GM06990 (cell line): ENCODE measurements at places on chromosomes 3 and 15.

DNA sequence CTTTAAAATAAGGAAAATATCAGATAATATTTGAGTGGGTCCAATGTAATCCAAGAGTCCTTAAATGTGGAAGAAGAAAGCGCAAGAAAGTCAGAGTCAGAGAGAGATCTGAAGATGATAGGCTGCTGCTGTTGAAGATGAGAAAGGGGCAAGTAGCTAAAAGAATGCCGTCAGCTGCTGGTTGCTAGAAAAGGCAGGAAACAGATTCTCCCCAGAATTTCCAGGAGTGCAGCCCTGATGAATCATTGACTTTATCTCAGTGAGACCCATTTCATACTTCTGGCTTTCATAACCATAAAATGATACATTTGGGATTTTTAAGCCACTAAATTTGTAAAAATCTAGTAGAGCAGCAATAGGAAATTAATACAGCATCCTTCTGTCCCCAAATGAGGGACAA lies 7.5 kb upstream of the CHMP2B start:
- no peak for DNase-seq

DNA sequence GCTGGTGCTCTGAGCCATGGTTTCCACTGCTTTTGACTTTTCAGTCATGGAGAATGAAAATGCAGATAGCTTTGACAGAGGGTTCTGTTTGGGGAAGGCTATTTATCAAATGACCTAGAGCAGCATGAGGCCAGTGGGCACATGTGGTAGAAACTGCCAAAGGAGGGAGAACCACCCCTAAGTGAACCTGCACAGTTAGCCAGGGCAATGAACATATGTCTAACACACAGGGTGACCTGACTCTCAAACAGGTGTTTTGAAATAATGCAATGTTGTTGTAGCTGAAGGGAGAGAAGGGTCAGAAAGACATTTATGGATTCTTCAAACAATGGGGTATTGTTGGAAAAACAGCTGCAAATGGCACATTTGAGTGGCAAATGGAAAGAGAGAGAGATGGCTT lies 174.4 kb upstream of the FAM3D start:
- DNase-seq, result no peak

DNA sequence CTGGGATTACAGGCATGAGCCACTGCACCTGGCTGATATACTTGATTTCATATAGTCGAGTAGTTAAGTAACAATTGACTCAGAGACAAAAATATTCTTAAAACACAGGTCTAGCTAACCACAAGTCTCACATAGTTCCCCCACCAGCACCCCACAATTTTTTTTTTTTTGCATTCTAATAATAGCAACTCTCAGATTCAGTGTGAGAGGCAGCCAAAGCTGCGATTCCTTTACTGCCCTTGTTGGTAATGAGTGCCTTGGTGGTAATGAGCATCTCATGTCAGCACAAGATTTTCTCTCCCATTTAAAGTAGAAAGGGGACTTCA lies 72.5 kb downstream of the WWTR1 start:
- DNase-seq, result peak; percentile 72

DNA sequence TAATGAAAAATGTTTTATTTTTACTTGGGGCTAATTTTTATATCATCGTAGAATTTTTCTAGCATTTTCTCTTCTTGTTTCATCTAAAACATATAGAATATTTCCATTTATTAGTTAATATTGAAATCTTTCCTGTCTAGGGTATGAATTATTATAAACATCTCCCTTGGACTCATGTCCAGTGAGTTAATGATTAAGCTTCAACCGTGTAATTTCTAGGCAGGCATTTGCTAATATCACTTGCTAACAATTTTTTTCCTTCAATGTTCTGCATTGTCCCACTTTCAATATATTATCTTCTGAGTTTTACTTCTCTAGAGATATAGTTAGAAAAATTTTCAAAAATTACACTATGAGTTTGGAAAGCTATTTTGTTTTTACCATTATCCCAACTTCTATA lies 1371.6 kb upstream of the EPHA6 start:
- no peak for DNase-seq

DNA sequence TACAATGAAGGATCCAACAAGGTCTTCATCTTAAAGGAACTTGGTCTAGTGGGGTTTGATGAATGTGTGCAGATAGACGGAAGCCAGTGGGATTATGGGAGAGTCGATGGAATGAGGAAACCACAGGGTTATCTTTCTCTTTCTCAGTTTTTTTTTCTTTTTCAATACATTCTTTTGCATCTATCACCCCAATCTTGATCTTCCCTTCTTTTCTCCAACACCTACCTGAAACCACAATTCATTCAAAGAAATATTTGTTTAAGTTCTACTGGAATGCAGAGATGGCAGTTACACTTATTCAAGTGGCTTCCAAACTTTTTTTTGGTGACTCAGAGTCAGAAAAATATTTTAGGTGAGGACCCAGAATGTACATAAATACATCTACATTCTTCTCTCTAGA lies 1.7 kb downstream of the TMEM212 start:
- DNase-seq, result no peak

DNA sequence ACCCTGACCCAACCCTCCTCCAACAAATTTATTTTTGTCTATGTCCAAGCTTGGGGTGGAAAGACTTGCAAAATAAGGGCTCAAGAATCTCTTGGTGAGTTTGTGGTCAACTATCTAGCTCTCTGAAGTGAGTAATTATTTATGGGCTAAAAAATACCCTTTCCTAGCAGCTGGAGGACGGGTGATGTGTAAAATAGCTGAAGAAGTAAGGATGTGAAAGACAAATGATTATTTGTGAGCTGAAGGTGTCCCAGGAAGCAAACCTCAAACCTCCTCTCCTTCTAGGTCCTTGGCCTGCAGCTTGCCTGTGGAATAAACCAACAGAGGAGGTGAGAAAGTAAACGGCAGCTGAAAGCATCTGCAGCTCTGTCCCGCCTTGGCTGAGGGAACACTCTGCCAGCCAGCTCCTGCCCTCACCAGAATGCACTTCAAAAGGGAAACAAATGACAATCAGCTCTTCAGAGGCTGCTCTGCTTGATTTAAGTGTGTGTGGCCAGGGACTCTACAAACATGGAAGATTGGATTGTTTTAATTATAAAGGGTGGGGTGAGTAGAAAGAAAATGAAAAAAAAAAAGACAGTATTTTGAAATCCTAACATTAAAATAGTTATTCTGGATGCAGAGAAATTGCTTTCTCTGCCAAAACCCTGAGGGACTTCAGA lies 60.3 kb downstream of the TM4SF4 start:
- DNase-seq, result no peak
